ENCODE measurements at places on chromosomes 2 and 18.

- no peak for DNase-seq
Measured at GRCh38 chr2:31401580-31401979, 13.0 kb downstream of the XDH start.

DNA sequence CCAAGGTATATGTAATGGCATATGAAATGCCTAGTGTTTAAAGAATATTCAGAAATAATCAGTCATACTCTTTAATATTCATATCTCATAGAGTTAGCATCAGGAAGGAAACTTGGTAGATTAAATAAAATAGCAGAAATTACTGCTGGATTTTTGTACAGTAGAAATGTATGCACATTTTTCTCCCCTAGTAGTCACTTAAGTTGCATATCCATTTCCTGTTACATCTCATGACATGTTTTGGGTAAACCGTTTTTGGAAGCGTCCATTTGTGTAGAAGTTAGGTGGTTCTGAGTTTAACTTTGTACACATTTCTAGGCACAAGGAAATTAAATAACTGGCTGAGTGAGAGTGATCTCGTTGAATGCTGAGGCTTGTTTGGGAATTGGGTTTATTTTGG is 21.9 kb downstream of the NEDD4L start:
- DNase-seq, result no peak

- DNase-seq, result peak; percentile 56
Measured at GRCh38 chr2:84846041-84846663, 34.7 kb downstream of the TRABD2A start.

DNA sequence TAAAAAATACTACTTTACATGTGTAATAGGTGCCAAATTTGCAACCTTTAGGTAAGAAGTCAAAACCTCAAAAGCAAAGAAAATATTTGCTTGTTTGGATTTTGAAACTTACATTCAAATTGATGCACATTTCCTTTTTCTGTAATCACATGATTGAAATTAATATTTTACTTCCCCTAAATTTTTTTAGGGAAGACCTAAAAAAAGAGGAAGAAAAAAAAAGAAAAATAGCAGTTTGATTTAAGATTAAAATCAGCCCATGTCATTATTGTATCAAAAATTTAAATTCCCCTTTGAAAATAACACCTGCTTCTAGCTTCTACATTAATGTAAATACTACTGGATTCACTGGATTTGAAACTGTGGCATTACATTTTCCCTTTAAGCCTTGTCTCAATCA is 68.2 kb upstream of the STON1 start:
- DNase-seq, result no peak

DNA sequence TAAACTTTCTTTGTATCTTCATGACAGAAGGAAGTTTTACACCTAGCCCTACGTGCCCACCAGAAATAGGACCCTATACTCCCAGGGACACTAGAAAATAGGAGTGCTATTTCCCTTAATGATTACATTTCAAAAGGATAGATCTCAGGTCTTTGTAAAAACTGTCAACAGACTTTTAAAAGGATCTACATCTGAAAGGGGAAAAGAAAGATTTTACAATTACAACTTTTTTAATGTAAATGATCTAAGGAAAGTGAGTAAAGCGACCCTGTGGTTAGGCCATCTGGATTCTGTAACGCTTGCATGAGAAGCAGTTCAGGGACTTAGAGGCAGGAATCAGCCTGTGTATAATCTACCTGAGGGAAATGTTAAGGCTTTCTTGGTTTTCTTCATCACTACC is 431.8 kb upstream of the MC4R start:
- DNase-seq, result no peak

- no peak for DNase-seq
Measured at GRCh38 chr18:62206593-62206992, 19.5 kb downstream of the RELCH start.

All from stimulated activated CD4-positive, alpha-beta T cell treated with anti-CD3 and anti-CD28 coated beads, Interleukin-2, amount 100 ng/mL, for 4 hours (primary cell).